Non-pigmented ciliary epithelial cell (primary cell): ENCODE measurements at places on chromosomes 12 and 14.

GRCh38 chr12:15670756-15671155, 118.4 kb downstream of the EPS8 start:
- no peak for DNase-seq

GRCh38 chr12:79557690-79558315, 133.0 kb downstream of the PAWR start:
- no peak for DNase-seq

DNA sequence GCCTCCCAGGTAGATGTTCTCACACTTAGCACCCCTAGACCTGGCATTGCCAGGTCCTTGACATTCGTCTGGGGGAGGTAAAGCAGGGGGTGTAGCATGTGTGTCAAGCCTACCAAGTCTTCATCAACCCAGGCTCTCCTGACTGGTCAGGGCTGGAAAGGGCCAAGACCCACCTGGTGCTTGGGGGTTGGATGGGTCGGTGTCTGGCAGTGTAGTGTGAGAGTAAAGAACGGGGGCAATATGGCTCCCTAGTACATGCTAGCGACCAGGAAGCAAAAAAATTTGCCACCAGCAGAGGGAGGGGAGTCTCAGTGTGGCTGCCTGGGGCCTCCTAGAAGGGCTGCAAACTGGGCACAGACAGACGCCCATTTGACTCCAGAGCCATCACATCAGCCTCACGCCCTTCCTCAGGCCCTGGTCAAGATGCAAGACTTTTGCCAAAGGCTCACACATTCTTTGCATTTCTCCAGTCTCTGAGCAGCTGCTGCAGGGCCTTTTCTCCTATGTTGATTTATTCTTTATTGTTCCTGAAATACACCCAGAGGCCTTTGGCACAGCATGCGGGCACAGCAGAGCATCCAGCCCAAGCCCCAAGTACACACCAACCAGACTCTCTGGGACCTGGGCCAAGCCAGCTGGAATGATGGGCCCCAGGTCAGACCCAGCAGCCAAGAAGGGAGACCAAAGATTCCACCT, 38.3 kb upstream of the PNMA1 start:
- DNase-seq = no peak

DNA sequence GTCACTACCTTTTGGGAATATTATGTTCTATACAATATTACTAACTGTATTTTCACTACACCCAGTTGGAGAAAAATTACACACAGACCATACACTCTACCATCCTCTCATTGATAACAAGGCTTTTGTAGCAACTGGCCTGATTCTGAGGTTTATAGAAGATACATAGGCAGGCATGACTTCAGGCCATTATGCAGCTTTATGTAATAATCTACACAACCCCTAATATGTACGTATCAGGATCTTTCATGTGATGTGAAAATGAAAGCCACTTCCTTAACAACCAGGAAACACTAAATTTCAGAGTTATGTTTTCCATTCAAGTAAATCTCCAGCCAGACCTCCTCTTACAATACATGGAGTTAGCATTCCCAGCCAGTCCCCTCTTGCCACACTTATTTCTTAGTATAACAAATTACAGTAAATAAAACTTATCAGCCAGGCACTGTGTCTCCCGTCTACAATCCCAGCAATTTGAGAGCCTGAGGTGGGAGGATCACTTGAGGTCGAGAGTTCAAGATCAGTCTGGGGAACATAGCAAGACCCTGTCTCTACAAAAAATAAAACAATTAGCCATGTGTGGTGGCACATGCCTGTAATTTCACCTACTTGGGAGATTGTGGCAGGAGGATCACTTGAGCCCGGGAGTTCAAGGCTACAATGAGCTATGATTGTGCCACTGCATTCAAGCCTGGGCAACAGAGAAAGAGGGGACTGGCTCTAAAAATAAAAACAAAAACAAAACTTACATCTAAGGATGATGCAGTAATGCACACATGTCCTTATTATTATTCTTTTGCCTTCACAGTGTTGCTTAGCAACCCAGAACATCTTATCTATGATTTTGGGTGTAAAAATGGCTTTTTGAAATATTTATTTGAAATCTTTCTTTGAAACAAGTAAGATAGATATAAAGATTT, 10.4 kb upstream of the OSBPL8 start:
- DNase-seq = no peak

DNA sequence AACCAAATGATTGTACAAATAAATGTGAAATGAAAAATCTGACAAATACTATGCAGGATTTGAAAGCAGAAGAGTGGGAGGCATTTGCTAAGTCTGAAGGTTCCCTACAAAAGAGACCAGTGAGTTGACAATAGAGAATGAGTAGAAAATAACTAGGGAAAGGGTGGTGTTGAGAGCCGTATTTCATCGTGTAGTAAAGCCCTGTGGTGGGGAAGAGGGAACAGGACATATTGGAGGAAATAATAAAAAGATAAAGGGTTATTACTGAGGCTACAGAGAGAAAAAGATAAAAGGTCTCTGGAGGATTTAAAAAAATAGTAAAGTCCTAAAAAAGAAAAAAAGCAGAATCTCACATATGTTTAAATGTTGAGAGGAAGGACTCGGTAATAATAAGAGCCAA, 268.8 kb downstream of the DUSP6 start:
- no peak for DNase-seq

GRCh38 chr12:56537546-56537945, 15.9 kb downstream of the RBMS2 start:
- DNase-seq = no peak

DNA sequence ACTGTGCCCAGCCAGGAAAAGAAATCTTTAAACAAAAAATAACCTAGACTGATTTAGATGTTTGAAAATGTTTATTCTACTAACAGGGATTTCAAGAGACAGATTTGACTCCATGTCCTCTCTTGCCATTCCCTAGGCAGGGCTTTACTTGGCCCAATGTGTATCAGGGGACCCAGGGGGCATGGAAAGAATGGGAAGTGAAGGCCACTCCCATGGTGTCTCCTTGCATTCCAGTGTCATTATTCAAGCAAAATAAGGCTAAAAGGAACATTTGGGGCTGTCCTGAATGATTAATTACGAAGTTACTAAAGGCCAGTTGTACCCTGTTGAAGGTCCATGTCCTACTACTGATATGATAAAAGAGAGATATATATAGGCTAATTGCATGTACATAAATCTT, 151.9 kb upstream of the ATF7IP start:
- DNase-seq = no peak

DNA sequence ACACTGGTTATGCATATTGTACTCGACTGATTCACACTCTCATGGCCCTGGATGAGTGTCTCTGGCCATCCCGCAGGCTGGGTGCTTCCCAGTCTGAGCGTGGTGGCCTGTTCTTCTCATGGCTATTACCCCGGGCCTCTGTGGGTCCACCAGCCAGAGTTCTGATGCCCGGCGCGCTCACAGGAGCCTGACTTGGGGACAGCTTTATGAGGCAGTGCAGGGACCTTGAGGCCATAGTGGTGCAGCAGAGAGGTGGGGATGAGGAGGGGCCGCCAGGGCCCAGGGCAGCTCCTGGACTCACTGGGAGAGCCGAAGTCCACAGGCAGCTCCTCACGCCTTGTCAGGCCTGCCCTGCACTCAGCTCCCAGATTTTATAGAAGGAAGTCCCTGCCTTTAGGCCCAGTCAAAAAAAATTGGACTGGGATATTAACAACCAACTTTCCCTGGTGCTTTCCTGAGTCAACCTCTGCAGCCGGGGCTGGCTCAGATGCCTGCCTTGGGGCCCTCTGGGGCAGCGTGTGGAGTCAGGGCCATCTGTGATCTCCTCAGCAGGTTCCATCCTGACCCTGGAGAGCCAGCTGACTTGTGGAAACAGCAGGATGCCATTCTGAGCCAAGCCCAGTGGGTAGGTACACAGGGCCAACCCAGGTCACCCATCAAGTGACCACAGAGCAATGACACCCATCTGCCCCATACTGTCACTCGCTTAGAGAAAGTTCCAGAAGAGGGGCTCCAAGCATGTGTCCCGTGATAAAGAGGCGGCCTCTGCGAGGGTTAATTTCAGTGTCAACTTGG, 89.4 kb upstream of the DIO3 start:
- no peak for DNase-seq

DNA sequence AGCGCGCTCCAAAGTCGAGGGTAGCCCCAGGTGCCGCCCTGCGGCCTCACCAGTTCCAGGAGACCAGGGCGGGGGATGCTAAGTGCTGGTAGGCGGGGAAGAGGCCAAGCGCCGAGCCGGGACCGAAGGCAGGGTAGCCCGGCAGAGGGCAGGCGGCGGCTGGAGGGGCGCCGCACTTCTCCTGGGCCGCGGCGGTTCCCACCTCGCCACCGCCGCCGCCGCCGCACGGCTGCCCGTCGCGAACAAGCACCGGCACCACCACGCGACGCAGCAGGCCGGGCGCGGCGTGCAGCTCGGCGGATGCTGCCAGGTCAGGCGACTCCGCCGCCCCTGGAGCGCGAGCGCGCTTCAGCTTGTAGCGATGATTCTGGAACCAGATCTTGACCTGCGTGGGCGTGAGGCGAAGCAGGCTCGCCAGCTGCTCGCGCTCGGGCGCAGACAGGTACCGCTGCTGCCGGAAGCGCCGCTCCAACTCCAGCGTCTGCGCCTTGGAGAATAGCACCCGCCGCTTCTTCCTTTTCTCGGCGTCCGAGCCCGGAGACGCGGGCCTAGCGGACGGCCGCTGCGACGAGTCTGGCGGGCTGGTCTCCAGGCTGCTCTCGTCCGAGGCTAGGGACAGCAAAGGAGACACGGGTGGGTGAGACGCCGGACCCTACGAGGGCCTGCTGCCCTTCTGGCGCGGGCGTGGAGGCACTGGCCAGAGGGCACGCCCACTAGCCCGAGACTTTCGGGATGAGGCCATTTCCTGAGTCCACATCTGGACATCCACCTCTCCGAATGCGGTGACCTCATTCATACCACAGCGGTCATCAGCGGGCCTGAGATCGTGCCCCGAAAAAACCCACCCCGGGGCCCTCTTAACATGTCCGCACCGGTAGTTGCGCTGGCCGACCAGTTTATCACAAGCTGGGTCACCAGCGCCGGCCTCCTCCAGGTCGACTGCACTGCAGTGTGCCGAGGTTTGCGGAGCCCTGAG, 1.3 kb downstream of the NKX2-8 start:
- DNase-seq = no peak
